ENCODE measurements at places on chromosomes 4 and X.

- DNase-seq, result no peak
These were observed 51.1 kb upstream of the UGT8 start for GRCh38 chr4:114547340-114548134.

DNA sequence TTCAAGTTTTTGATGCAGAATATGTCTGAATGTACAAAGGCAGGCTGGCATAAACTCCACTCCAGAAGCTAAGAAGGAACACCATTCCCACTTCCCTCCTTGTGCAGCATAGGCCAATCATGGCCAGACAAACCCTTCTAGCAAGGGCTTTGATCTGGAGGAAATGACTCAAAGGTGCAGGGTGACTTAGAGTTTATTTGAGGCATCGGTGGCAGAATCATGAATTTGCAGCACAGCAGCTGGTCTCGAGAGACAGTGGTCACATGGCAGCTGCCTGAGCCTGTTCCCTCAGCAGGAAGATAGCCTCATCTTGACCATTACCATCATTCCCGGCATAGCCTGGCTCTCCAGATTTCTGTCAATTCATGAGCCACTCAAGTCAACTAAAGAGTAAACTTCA lies 154.5 kb downstream of the ATP10D start:
- no peak for DNase-seq

DNA sequence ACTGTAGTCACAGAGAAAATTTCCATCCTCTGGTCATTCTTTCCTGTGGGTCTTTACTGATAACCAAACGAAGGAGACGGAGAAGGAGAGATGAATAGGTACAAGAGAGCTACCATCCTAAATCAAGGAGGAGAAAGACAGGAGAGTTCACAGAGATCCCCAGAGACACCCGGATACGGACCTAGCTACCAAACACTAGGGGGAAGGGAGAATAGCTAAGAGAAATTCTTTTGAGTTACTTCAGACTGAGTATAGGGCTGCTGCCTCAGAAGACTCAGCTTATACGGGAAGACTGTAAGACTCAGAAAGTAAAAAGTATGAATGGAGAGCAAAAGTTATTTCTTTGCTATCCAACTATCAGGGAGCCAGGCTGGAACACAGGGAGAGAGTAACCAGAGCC lies 572.1 kb downstream of the C4orf33 start:
- no peak for DNase-seq

DNA sequence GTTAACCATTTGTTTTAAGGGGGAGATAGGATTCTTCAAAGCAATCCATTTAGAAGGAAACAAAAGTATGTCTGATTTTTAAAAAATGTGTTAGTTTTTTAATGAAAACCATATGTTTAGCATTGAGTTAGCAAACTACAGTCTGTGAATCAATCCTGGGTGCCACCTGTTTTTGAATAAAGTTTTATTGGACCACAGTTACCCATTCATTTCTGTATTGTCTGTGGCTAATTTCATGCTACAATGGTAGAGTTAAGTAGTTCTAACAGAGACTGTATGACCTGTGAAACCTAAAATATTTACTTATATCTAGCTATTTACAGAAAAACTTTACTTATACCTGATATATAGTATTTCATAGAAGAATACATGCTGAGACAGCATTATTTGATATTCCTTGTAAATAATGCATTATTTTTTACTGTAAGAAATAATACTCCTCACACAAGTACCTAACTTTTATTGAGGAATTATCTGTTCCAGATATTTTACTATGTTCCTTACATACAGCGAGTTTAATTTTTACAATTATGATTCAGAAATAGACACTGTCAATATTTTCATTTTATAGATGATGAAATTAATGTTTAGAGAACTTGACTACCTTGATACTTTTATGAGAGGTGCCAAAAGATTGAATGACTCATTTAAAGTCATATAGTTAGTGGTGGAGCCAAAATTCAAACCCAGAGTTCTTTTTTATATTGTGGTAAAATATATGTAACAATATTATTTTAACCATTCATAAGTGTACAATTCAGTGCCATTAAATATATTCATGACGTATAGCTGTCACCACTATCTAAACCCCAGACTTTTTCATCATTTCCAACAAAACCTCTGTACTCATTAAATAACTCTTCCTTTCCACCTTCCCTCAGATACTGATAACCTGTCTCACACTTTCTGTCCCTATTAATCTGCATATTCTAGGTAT lies 122.0 kb downstream of the GLUD2 start:
- DNase-seq, result no peak

GRCh38 chr4:46934726-46935125 lies 25.7 kb upstream of the COX7B2 start:
- DNase-seq, result no peak

DNA sequence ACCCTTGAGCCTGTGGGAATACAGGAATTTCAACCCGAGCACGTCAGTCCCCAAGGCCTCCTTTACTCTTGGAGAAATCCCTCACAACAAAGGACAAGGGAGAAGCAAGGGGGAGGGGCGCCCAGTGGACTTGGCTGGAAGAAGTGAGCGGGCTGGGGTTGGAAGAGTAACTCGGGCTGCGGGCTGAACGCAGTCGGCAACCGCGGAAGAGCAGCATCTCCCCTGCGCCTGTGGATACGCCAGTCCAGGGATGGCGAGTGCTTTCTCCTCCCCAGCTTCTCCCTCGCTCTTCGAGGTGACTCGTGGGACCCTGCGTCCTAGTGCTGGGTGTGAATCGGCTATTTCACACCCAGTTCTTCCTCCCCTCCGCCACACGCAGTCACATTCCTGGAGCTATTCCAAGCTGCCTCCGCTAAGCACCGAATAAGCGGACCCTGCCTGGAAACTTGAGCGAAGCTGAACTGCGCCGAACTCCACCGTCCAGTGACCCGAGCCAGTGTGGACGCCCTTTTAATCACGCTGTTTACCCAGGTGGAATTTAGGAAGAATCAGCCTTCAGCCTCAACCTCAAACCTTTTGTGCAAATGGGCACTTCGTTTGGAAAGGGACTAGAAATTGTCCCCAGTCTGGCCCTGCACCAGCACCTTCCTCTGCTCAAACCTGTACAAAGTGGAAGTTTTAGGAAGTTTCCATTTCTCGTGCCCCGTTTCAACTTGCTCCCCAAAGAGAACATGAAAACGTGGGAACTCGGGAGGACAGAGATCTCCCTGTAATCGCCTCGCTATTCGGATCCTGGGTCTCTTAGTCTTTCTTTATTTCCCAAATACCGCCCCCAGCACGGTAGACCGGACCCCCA lies 64.3 kb upstream of the WDR17 start:
- DNase-seq, result no peak

GRCh38 chr4:158581161-158581560 lies 59.5 kb downstream of the RXFP1 start:
- no peak for DNase-seq

- DNase-seq, result no peak
These were observed 34.5 kb downstream of the SPINK2 start for GRCh38 chr4:56786955-56787354.

DNA sequence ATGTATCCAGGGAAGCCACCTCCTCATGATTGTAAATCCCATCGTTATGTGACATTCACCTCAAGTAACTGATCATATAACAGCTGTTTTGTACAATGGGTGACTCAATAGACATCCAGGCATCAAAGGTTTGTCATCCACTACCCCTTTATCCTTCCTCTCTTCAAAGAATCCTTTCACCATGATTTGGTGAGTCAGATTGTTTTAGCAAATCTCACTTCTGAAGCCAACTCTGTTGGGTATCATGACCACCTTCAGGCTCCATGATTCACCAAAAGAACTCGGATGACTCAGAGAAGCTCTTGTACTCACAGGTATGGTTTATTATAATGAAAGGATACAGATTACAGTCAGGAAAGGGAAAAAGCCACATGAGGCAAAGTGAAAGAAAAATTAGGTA lies 132.1 kb downstream of the PWWP3B start:
- no peak for DNase-seq

GRCh38 chr4:174592985-174593335 lies 70.7 kb upstream of the HPGD start:
- no peak for DNase-seq

Measured in activated CD8-positive, alpha-beta memory T cell treated with anti-CD3 and anti-CD28 coated beads for 1 hour (primary cell).